ENCODE measurements at places on chromosomes 16 and 17.

GRCh38 chr16:31386157-31386984, 6.8 kb upstream of the ITGAD start:
- DNase-seq = no peak

GRCh38 chr17:77282524-77283515, 142.1 kb downstream of the SEC14L1 start:
- DNase-seq = no peak

- DNase-seq = no peak
Measured at GRCh38 chr16:6021276-6021943, 923.8 kb upstream of the EEF2KMT start.

- DNase-seq = no peak
Measured at GRCh38 chr17:74123866-74124444, 79.5 kb upstream of the RPL38 start.

DNA sequence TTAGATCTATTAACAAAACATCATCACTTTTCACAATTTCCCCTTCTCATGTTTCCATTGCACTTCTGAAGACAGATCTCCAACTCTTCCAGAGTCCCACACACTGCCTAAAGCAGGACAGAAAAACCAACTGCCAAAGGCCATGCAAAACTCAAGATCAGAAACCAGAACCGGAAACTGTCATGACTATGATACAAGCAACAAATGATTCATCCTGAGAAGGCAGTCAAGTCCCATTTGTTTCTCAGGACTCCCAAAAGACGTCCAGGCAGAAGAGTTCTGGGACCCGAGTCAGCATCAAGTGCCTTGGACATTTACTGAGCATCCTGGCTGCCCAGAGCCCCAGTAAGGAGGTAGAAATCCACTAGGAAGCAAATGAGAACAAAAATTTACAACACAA, 38.8 kb downstream of the ERN1 start:
- DNase-seq = no peak

- no peak for DNase-seq
Measured at GRCh38 chr16:78571898-78572358, 472.5 kb downstream of the WWOX start.

DNA sequence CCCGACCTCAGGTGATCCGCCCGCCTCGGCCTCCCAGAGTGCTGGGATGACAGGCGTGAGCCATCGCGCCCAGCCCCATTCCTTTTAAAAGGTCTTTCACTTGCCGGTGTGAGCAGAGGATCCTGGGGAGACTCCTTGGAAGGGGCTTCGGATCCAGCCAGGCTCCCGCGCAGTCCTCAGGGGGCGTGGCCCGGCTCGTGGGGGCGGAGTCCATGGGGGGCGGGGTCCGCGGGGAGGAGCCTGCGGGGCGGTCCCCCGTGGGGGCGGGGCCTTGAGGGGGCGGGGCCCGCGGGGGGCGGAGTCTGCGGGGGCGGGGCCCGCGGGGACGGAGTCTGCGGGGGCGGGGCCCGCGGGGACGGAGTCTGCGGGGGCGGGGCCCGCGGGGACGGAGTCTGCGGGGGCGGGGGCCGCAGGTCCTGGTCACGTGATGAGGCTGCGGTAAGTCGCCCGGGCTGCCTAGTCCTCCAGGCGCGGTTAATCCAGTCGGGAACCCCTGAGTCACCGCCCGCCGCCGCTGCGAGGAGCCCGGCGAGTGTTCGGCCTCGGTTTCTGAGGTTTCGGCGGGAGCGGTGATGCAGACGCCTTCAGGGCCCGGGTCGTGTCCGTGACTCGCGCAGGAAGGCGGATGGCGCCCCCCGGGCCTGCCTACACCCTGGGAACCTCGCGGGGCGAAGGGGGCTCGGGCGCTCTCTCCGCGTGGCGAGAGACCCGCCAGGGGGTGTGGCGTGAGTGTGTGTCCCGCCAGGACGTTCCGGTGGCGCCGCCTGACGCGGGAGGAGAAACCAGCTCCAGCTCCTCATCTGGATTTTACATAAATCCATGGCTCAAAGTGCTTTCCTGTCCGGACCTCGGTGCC, 23.6 kb upstream of the ABR start:
- DNase-seq = peak; percentile 26

DNA sequence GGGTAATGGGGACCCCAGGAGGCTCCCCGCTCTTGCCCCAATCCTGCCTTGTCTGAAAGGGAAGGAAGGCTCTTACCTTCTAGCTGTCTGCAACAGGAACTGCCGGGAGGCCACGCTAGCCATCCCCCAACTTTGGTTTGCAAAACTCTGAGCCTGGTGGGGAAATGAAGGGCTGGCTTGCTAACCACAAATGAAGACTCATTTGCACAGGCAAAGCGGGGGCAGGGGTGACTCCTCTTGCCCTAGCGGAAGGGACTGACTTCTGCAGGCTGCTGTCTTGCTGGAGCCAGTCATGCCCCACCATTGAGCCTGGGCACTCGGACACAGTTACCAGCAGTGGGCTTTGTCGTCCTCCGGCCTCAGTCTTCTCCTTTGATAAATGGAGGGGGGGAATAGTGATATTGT, 52.6 kb downstream of the PLCG2 start:
- no peak for DNase-seq

DNA sequence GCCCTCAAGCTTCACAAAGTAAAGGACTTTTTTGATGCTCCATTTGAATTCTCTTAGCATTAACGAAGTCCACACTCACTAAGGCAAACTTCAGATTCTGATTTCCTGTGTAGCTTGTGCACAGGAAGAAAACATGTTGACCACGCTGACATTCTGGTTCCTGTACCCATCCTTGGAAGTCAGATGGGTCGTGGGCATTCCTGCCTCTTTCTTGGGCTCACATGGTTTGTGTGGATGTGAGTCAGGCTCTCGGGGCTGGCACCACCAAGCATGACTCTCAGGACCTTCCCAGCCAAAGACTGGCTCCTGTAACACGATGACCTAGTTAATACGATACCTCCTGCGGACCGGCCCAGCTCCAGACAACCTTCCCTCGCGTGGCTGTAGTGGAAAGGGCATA, 32.8 kb downstream of the ARSG start:
- no peak for DNase-seq

DNA sequence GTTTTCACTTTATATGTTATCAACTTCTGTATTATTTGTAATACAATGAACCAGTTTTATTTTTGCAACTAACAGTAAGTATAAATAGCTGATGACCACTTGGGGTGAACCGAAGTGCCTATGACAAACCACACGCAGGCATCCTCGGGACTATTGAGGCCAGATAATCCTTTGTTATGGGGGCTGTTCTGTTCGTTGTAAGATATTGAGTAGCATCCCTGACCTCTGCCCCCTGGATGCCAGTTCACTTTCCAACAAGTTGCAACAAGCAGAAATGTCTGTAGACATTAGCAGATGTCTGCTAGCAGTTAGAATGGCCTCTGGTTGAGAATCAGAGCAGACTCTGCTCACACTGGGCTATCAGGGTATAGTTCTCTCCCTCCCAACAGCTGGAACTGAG, 277.0 kb downstream of the WWOX start:
- no peak for DNase-seq

DNA sequence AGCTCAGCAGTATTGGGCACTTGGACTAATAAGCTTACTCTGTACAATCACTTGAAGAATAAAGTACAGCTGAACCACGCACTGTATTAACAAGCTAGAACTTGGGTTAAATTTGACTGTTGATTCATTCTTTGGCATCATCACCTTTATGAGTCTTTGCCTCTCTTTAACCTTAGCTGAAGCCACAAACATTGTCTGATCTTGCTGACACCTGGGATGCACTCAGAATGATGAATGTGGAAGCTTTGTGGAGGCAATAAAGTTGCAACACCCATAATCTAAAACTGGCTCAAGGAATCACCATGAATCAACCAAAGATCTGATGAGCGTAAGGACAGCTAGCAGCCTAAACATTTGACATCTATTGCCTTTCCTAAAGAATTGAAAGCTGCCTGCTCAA, 590.6 kb upstream of the SOX9 start:
- DNase-seq = no peak

- DNase-seq = no peak
Measured at GRCh38 chr16:83774066-83774465, 33.7 kb upstream of the HSBP1 start.

DNA sequence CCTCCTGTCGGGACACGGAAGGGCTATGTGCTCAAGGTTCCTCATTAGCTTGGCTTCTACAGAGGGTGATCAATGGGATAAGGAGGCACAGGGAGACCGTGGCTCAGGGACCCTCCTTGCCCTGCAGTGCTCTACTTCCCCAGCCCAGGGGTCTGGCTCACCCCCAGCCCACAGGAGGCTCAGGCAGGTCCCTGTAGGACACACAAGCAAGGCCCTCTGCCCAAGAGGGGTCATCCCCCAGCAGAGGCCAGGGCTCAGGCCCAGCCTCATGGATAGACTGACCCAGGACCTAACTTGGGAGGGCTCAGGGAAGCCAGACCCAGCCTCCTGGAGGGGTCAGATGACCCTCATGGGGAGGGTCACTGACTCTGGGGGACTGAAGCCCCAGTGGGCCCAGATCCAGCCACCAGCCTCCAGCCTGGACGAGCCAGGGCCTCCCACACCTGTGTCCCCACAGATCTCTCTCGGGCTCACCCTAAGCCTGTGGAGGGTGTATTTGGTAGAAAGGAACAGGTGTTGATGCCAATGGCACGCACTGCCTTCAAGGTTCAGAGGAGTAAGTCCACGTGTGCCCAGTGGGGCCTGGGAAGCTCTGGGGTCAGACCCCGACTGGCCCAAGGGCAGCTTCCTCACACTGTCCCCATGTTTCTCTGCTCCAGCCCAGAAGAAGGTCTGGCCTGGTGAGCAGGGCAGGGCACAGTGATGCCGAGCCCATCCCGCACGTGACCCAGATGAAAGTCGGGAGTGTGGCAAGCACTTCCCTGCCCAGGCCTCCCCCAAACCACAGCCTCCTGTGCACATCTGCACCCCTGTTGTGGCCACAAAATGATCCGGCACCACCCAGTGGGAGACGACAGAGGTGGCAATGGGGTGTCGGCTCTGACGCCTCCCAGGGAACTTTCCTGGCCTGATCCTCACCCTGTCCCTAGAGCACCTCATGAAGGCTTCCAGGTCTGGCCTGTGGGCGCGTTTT, 10.9 kb upstream of the KRTAP17-1 start:
- no peak for DNase-seq

GRCh38 chr16:67441907-67442306, 11.0 kb downstream of the HSD11B2 start:
- DNase-seq = no peak

DNA sequence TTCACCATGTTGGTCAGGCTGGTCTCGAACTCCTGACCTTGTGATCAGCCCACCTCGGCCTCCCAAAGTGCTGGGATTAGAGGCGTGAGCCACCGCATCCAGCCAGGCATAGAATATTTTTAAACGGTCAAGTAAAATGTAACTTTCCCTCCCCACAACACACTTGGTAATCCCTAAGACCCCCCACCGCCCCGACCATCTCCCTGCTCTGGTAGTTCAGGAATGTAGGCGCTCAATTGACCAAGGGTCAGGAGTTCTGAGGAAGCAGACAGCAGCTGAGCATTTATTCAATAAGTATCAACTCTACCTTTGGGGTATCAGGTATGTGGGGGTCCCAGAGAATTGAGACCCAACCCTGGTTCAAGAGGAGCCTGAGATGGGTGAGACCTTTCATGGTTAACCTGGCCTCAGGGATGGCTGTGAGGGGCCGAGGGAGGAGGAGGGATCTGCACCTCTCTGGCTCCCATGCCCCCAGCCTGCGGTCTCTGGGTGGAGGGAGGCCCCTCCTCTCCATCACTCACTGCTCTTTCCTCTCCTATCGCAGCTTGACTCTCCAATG, 48.4 kb upstream of the TOB1 start:
- DNase-seq = no peak

DNA sequence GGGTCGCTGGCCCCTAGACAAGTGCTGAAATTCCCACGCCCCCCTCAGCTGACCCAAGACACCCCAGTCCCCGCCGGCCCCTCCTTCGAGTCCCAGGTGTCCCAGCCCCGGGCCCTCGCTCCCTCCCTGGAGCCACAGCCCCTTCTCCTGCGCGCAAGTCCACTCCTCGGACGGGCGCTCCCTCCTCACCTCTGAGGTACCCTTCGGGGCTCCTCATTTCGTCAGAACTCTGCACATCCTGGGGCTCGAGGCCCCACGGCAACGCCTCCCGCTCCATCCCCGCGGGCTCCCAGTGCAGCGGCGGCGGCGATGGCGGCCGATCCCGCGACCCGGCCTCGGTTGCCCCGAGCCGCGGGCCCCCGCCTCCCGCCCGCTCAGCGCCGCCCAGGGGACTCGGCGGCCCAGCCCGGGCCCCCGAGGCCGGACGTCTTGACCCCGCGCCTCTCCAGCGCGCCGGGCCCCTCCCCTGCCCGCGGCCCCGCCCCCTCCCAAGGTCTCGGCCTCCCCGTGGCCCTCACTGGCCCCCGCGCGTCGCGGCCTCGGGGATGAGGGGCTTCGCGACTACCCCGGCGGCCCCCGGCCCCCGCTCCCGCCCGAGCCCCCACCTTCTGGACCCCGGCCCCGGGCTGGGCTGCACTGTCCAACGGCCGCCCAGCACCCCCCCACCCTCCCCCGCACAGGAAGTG, at the start of gene ZNF768:
Gene ZNF768, minus strand, starts transcription at position 430 of the 686 bp plus-strand sequence. Its CDS starts 153 bp downstream, at position 277.
- no peak for DNase-seq

DNA sequence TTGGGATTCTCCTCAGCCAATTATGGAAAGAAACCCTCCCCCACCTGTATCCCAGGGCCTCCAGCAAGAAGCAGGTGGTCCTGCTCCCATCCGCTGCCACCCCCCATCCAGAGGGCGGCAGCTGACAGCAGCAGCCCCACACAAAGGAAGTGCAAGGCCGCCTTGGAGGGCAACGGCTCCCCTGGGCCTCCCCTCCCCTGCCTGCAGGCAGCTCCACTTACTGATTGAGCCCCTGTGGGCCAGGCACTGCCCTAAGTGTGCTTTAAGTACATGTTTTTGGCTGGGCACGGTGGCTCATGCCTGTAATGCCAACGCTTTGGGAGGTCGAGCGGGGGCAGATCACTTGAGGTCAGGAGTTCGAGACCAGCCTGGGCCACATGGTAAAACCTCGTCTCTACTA, 257.6 kb downstream of the PARN start:
- no peak for DNase-seq

GRCh38 chr17:15260376-15261257, 4.5 kb downstream of the PMP22 start:
- DNase-seq = no peak

All from stimulated activated CD4-positive, alpha-beta T cell treated with anti-CD3 and anti-CD28 coated beads, TNF-alpha, amount 100 ng/mL, for 4 hours (primary cell).